Pulmonary artery endothelial cell (primary cell): ENCODE measurements at places on chromosomes 7 and 10.

GRCh38 chr7:130367836-130368746, 12.2 kb upstream of the CPA1 start:
- DNase-seq, result no peak

DNA sequence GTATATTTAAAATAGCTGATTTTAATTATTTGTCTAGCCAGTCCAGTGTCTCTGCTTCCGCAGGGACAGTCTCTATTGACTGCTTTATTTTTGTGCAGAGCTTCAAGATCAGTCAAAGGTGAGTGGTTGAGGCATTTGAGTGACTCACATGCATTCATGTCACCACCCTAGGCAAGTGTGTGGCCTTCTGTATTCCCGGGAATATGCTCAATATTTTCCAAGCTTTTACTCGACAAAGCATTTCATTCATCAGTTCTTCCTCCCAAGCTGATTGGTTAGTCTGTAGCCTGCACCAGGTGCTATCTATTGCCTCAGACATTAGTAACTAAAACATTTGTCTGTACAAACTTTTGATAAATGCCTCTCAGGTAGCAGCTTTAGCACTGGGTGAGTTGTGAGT, 471.5 kb upstream of the NRG3 start:
- no peak for DNase-seq

DNA sequence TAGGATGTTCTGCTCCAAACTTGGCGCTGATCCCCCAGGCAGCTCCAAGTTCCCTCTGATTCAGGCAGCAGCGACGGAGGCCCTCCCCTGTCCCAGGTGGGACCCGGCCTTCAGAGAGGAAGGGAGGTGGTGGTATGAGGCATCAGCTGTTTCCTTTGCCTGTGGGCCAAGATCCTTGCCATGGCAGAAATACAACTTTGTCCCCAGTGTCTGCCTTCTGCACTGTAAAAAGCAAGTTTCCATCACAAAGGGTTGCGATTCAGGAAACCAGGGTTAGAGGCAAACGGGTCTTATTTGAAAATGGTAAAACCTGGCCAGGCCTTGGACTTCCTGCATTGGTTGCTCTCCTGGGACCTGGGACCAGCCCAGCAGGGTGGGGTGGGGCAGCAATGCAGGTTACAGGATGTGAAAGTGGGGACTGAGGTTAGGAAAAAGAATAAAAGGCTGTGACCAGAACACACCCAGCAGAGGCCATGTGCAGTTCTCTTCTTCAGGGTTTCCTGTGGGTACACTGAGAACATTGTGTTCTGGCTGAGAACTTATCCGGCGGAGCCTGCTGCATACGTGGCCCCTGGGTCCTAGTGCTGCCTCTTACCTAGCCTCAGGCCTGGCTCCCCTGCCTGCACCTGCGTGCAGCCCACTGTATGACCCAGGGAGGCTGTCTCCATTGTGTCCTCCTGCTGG, 25.1 kb upstream of the DDIT4 start:
- peak; percentile 68 for DNase-seq

- DNase-seq, result no peak
Measured at GRCh38 chr7:48426331-48426965, 255.2 kb downstream of the ABCA13 start.

DNA sequence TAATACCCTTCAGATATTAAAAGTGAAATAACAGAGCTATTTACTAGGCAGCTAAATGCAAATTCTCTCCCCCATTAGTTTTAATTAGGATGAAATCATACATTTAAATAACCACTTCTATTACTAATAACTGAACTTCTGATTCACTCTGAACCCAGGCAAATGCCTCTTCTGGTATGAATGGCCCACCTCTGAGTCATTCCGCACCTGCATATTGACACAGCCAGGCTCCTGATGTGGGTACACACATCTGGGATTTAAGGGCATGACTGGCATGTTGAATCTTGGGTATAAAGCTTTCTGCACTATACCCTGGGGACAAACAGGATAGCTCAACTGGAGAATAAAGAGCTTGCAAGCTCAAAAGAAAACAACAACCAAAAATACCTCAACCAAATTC, 140.9 kb downstream of the AUTS2 start:
- no peak for DNase-seq

- DNase-seq, result no peak
Measured at GRCh38 chr7:150374026-150374425, 5.1 kb upstream of the ZNF775 start.

GRCh38 chr10:124028700-124029480, 64.5 kb downstream of the CHST15 start:
- DNase-seq, result no peak

DNA sequence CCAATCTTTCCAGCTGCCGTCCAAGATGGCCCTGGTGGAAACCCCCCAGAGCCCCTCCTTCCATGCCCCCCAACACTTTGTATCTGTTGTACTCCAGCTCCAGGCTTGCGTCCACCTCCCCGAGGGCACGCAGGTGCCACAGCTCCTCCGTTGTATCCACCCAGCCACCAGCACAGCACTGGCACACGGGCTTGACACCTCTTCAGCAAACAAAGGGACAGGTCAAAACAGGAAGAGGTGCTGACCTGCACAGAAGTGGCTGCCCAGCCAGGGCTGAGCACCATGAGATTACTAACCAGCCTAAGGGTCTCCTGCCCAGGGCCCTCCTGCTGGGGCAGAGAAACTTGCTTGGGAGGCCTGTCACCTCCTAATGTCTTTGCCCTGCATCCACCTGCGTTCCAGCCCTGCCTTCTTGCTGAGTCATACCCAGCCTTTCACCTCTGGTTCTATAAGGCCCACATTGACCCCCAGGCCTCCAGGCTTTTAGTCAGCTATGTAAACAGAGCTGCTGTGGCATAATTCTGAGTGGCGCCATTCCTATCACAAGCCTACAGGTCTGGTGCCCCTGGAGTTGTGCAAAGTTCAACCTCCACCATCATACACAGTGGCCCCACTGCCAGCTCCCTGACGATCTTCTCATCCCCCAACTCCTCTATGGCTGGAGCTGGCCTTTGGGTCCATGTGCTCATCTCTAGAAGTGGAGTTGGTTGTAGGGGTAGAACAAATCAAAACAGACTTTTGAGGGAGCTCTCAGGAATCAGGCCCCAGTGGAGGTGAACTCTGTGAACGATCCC, 20.9 kb downstream of the SLC29A3 start:
- no peak for DNase-seq

DNA sequence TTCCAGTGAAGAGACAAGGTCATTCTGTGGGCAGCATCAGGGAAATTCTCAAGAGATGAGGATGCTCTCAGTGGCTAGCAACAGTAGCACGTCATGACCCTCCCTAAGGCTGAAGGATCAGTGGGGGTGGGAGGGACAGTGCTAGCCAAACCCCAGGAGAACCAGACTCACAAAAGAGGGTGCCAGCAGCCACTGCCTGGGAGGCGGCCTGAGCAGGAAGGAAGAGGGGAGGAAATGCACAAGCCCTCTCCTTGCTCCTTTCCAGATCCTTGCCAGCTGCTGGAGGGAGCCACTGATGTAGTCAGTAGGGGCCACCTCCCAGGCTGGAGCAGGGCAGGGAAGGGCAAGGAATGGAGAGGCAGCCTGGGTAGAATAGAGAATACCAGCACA, 302.7 kb downstream of the RPS24 start:
- DNase-seq, result peak; percentile 44

DNA sequence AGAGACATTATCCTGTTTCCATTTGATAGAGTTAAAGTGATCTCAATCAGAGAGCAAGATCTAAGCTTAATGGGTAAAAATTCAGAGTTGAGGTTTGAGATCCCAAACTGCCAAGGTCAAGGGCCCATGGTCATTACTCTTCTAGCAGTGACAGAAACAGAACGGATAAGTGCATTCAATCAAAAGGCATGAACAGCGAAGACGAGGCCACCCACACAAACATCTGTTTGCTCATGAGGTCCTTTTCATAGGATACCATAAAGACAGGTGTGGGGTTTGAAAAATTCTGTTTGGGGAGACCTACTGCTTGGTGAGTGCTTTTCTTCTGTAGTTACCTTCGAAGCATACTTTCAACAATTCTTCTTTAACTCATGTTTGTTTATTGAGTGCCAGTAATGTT, 58.3 kb downstream of the SEMA3C start:
- DNase-seq, result no peak

DNA sequence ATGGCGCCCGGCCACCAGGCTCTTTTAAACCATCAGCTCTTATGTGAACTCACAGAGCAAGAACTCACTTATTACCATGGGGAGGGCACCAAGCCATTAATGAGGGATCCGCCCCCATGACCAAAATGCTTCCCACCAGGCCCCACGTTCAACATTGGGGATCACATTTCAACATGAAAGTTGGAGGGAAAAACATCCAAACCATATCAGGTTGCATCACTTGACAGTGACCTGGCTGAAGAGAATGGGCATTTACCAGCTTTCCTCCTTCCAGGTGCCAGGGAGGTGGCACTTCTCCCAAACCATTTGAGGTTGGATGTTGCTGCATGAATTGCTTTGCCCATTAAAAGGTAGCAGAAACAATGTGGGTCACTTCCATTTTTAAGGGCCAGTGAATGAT, 115.6 kb upstream of the TNS3 start:
- no peak for DNase-seq

DNA sequence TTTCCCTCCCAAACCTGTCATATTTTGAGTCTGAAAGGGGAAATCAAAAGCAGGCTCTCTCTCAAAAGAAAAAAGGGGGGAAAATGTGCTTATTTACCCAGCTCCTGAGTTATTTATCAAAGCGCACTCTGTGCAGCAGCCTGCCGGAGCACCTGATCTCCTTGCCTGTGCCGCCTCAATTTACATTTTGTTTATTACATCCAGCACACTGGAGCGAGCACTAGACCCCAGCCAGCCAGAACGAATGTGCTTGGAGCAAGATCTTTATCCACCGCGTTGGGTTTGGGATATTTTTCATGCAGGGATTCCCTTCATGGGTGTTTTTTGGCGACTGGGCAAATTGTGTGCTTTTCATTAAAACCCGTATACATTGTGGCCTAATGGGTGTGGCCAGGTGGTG, 161.9 kb upstream of the INSYN2A start:
- no peak for DNase-seq

DNA sequence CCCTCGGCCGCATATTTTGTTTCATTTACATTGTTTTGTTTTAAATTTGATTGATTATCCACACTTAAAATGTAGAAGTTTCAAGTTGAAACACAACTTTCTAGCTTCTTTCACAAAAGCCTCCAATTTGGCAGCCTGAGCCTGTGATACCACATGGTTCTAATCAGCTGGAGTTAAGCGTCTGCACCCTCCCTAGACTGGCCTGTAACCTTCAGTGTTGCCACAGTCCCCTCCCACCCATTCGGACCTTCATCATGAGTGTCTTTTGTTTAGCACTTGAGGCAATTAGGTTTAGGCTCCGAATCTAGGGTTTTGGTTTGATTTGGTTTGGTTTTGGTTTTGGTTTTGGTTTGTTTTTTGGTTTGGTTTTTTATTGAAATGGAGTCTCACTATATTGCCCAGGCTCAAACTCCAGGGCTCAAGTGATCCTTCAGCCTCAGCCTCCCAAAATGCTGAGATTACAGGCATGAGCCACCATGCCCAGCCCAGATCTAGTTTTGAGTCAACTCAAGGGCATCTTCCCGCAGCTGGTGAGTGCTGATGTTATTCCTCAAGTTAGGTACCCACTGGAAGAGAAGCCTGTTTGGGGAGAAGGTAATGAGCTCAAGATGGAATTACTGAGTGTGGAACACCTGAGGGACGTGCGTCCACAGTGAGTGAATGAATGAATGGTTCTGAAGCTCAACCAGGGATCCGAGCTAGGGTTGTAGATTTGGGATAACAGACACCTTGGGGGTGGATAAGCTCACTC, 201.4 kb downstream of the HECW1 start:
- DNase-seq, result no peak

GRCh38 chr7:124152859-124153692, 120.2 kb upstream of the TMEM229A start:
- DNase-seq, result peak; percentile 83

DNA sequence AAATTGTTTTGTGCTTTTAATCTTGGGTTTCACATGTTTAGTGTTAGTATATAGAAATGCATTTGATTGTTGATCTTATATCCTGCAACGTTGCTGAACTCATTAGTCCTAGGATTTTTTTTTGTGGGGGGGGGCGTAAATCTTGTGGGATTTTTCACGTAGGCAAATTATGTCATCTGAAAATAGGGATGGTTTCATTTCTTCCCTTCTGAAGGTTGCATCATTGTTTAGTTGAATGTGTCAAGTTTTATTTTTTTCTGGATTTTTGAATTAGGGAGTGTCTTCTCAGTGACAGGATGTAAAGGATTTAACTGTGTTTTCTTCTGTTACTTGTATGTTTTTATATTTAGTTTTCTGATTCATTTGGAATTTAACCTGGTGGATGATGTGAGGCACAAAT, 26.7 kb downstream of the MKLN1 start:
- DNase-seq, result no peak

GRCh38 chr10:84825330-84825729, 496.9 kb downstream of the CCSER2 start:
- no peak for DNase-seq

- DNase-seq, result no peak
Measured at GRCh38 chr7:44272456-44272855, 52.9 kb downstream of the CAMK2B start.

DNA sequence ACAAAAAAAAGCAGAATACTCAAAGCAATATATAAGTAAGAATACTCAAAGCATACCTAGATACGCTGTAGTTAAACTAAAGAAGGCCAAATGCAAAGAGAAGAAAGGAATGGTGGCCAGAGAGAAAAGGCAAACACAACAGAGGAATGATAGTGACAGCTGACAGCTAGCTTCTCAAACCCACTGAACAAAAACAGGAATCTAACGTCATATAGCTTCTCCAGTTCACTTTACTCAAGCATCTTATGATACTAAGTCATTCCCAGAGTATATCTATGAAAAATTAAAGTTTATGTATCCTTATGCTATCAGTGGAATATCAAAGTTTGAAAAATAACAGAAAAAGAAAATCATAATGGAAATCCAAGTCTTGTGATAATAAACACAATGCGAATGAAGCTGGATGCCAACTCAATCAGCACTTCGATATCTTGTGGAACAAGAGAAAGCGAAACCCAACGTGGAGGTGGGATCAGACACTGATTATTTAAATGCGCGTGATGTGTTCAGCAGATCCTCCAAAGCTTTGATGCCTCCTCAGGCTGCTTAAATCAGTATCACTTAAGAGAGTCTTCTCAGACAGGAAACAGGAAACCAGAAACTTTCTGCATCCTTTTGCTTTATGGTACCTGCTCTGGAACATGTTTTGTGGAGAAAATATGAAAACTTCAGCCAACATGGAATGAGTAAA, 102.8 kb downstream of the PIP4K2A start:
- DNase-seq, result no peak

DNA sequence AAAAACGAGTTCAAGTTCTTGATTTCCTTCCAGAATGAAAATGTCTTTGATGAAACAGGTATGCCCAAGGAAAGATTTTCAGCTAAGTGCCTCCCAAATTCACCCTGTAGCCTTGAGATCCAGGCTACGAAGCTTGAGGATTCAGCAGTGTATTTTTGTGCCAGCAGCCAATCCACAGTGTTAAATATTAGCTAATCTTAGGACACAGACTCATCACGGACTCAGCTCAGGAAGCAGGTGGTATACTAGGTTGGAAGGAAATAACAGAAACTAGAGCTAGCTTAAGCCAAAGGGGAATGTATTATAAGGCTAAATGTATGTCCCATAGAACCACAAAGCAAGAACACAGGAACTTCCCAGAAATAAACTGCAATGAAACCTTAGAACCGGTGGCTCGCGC, 151.0 kb upstream of the PRSS1 start:
- DNase-seq, result no peak

GRCh38 chr10:95350219-95350829, 59.5 kb upstream of the PDLIM1 start:
- no peak for DNase-seq
